NCI-H187 (cell line): ENCODE measurements at places on chromosomes 7 and 10.

- no peak for DNase-seq
Observed at GRCh38 chr10:18545621-18546305, 105.6 kb downstream of the NSUN6 start.

DNA sequence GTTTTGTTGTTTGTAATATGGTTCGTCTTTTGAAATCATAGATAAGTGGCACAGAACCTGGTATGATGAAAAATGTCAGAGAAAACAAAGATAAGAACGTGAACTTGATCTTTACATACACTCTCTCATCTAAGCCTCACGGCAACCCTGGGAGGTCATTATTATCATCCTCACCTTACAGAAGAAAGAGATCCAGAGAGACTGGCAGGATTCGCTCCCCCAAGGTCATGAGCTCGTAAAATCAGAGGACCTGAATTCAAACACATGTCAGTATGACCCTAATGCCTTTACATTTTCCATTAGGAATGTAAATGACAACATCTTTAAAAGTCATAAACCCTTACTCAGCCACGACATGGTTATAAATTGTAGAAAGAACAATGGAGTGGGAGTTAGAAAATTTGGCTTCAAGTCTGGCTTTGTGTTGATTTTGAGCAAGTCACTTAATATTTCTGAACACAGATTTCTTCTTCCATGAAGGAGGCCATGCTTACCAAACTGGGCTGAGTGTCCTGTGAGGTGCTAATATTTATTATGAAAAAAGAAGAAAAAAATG, 35.9 kb downstream of the HIPK2 start:
- no peak for DNase-seq

GRCh38 chr10:8396675-8397074, 342.2 kb downstream of the GATA3 start:
- no peak for DNase-seq

DNA sequence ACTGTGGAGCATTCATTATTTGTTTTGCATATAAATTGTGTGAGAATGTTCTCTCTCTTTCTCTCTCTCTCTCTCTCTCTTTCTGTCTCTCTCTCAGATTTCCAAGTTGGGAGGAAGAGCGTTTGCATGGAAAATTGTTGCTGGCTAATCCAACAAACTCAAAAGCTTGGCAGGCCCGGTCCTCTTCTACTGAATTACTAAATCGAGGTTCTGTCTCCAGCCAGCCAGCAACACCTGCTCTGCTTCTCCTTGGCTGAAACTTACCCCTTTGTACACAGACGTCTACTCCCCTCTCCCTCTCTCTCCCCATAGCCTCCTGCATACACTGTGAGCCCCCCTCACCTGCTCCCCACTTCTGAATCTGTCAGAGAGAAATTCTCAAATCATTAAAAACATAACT, 996.4 kb upstream of the AUTS2 start:
- DNase-seq = no peak

DNA sequence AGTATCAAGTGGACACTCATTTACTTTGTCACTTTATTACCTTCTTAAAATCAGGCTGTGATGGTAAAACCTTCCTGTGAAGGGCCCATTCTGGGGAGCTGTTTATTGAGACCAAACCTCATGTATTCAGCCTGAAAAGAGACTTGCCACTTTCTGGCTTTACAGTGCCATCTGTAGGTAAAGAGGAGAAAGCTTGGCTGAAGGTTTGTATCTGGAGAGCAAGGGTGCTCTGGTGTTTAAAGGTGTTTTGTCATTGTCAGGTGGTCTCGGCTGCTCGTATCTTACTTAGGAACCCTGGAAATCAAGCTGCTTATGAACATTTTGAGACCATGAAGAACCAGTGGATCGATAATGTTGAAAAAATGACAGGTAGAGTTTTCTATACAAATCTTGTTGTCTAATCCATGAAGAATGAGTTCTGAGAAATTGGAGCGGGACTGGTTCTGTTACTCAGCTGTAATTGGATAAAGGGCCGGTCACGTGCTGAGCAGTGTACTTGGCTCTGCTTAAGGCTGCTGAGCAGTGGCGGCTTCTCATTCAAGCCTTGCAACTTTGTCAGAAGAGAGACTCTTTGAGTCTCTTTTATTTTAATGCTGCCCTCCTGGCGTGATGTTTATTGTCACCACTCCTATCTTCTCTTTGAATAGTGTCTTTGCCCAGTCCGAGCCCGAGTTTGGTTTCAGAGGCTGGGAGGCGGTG, 46.9 kb downstream of the AP3M1 start:
- no peak for DNase-seq

DNA sequence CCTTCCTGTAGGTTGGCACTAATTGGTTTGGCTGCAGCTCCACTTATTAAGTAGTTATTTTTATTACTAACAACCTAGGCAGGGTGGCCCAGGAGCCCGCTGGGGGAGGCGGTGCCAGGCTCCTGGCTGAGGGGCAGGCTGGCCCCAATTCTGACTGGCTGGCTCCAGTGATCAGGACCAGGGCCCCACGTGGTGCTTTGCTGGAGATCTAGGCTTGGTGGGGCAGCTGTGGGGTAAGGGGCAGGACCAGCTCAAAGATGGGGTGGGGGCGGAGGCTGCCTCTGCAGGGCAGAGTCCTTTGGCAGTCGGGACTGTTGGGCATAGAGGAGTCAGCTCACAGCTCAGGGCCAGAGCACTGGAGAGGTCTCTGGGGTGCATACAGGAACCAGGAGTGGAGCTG, 2.4 kb downstream of the ASL start:
- no peak for DNase-seq

DNA sequence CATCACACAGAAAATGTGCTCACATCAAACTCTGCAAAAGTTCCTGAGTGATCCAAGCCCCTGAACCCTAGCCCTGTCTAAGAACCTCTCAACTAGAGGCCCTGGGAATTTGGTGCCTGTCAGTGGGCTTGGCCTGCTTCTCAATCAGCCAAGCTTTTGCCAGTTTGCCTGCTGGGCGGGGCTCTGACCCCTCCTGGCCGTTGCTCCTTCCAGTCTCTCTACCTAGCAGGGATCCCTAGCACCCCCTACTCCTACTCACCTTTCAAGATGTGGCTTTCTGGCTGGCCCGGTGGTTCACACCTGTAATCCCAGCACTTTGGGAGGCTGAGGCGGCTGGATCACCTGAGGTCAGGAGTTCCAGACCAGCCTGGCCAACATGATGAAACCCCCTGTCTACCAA, 2.1 kb downstream of the KLRG2 start:
- no peak for DNase-seq

- DNase-seq = no peak
Observed at GRCh38 chr7:116576350-116577319, 51.8 kb downstream of the CAV1 start.

DNA sequence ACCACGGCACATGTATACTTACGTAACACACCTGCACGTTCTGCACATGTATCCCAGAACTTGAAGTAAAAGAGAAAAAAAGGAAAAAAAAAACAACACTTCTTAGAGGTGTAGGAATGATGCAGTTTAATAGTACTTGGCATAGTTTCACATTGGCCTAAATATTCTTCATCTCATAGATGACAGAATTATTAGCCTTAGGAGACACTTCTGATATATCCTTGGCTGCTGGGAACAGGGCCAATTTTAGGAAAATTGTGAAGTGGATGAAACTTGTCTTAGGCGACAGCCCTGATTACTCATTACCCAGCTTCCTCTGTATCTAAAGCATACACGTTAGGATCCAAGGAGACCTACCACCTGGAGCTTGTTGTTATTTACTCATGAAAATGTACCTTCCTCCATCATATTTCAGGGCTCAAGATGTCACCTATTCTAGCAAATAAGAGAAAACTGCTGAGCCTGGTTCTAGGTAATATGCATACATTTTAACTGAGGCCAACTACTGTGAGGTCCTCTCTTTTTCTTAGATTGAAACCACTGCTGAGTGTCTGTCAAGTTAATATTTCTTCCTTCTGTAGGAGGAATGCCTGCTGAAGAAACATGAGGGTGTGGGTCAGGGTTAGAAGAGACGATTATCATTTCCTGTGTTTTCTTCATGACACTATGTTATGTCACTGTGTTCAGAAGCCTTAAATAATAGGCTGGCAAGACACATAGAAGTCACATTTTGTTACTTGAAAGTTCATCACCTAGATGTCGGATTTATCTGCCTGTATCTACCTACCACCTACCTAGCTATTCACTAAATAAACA, 44.3 kb downstream of the CPED1 start:
- DNase-seq = no peak

GRCh38 chr10:71638064-71638821, 81.3 kb downstream of the C10orf105 start:
- DNase-seq = no peak

- no peak for DNase-seq
Observed at GRCh38 chr7:78225534-78225933, 427.0 kb downstream of the PHTF2 start.

DNA sequence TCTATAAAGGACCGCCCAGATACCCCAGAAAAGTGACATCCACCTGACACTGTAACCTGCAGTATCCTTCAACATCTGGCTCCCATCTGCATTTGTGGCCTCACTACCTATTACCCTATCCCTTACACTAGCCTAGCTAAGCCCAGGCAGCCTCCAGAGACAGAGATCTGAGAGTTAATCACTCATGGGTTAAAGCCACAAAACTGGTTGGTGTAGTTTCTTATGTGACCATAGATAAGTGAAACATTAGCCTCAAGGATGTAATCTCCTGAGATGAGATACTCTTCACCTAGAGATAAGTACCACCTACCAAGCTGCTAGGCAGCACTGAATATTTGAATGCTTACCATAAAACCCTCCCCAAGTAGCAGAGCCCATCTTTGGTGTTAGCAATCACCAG, 35.4 kb downstream of the CTTNBP2 start:
- no peak for DNase-seq

DNA sequence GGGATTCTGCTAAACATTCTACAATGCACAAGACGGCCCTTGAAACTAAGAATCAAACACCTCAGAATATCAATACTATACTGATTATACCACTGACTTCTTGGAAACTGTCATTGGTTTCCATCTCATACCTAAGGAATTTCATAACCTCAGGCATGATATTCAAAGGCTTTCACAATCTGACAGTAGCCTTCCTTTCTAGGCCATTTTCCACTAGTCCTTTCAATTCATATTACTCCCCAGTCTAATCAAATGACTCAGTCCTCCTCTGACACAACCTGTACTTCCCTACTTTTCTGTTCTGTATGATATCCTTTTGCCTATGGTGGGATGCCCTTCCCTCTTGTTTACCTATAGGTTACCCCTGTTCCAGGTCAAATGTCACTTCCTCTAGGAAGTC, 48.3 kb downstream of the CSTF2T start:
- no peak for DNase-seq

DNA sequence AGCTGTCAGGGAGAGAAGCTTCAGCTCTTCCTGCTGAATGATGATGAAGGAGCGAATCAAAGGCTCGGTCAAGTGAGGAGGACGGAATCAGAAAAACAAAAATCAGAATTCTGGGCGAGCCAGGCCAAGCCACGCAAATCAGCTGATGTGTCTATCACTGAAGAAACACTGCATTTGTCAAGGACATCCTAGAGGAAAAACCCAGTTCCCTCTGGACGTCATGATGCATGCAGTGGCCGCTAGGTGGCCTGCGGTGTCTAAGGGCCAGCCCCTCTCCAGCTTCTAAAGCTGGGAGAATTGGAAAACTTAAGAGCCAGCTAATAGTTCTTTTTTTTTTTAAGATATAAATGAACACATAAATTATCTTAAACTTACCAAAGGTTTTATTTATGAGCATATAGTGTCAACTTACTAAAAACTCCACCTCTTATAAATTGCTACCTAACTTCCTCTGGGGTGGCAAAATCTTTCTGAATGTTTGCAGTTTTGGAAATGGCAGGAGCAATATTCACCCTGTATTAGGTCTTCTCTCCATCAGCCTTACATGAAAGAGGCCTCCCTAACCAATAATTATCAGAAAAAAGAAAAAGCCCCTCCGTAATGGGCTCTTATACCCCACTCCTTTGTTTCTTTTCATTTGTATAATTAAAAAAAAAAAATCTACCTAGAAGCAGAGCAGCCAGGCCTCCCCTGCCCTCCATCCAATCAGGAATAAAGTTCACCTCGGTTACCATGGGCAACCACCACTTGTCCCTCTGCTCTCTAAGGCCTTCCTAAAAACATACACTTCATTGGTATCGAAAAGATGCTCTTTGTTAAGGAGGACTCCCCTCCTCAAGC, 186.8 kb downstream of the USP6NL start:
- DNase-seq = peak; percentile 7

DNA sequence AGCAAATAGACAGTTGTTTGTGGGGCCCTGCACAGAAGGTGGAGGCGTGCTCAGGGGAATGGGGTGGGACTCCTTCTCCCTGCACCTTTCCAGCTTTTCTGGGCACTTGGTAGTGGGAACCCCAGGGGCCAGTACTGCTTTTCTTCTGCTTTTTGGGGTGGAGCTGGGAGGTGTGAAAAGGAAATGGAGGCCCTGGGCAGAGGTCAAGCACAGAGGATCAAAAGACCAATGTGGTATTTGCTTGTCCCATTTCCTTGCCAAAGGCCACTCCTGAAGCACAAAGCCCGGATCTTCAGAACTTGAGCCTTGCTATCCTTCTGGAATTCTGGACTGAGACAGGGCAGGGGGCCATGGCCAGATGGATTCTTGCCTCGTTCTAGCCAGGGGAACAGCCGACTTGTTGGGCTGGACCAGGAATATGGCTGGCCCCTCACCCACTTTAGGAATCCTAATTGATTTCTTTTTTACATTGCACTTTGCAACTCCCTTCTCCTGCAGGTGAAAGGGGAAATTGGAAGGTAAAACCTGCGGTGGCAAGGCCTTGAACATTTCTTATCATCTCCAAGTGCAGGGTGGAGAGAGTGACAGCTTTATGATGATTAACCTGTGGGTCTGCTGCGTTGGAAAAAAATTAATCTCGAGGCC, 26.5 kb downstream of the ADRA2A start:
- no peak for DNase-seq

GRCh38 chr10:1289591-1289990, 233.4 kb downstream of the WDR37 start:
- DNase-seq = no peak

GRCh38 chr7:7438851-7439250, 96.8 kb downstream of the COL28A1 start:
- DNase-seq = no peak

DNA sequence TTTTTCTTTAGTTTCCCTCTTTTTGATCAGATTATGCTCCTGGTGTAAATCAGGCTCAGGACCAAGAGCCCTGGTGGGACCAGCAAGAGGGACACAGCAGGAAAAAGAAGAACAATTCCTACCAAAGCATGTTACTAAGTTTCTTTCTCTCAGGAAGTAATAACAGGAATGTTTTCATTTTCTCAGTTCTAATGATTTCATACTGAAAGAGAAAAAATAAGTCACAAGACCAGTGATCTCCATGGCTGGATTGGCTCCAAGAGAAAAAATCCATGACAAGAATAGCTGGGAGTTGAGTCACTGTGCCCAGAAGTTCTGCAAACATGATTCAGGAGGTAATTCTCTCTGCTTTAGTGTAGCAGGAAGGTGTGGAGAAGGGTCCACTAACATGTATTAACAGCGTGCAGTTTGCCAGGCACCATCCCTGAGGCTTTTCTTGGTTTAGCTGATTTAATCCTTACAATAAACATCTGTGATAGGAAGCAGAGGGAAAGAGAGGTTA, 23.8 kb upstream of the IFIT2 start:
- DNase-seq = no peak

GRCh38 chr7:26930201-26930600, 65.8 kb upstream of the SKAP2 start:
- DNase-seq = no peak

GRCh38 chr10:14499601-14499904, 168.8 kb upstream of the FRMD4A start:
- no peak for DNase-seq
